Activated CD4-positive, CD25-positive, alpha-beta regulatory T cell (primary cell): ENCODE measurements at places on chromosomes 12 and 14.

DNA sequence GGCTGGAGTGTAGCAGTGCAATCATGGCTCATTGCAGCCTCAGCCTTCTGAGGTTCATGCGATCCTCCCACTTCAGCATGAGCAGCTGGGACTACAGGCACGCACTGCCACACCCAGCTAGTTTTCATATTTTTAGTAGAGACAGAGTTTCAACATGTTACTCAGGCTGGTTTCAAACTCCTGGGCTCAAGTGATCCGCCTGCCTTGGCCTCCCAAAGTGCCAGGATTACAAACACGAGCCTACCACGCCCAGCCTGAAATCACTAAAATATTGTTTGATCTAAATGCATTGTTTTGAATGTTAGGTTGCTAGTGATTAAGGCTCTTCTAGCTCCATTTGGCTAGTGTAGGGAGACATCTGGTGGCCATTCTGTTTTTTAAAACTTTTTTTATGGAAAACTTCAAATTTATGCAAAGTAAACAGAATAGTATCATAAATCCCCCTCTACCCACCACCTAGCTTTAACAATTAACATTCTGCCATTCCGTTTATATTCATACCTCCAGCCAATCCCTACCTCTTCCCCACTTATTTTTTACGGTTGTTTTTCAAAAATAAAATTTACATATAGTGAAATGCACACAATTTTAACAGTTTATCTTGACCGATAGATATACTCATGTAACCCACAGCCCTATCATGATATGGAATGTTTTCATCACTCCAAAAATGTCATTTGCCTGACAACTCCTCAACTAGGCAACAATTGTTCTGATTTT lies 37.8 kb downstream of the MYO1H start:
- no peak for DNase-seq

GRCh38 chr12:59185295-59185694 lies 265.0 kb upstream of the LRIG3 start:
- DNase-seq, result no peak

DNA sequence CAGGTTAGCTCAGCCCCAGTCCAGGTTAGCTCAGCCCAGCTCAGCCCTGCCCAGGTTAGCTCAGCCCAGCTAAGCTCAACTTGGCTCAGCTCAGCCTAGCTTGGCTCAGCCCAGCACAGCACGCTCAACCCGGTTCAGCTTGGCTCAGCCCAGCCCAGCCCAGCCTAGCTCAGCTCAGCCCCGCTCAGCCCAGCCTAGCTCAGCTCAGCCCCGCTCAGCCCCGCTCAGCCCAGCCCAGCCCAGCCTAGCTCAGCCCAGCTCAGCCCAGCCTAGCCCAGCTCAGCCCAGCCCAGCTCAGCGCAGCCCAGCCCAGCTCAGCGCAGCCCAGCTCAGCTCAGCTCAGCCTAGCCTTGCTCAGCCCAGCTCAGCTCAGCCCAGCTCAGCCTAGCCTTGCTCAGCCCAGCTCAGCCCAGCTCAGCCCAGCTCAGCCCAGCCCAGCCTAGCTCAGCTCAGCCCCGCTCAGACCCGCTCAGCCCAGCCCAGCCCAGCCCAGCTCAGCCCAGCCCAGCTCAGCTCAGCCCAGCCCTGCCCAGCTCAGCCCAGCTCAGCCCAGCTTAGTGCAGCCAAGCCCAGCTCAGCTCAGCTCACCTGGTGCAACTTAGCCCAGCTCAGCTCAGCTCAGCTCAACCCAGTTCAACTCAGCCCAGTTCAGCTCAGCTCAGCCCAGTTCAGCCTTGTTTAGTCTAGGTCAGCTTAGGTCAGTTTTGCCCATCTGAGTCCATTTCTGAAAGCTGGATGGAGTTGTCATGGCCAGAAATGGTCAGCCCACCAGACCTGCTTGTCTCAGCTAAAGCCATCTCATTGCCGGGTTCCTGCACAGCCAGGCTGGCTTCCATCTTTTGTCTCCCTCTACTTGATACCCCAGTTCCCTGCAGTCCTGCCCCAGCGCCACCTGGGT lies 333.6 kb downstream of the TMEM121 start:
- peak; percentile 39 for DNase-seq

- no peak for DNase-seq
Observed at GRCh38 chr12:49880756-49881414, 22.8 kb downstream of the FAIM2 start.

GRCh38 chr14:37711356-37711830 lies 116.0 kb downstream of the TTC6 start:
- DNase-seq, result no peak

GRCh38 chr12:30794591-30795409 lies 40.0 kb upstream of the CAPRIN2 start:
- no peak for DNase-seq

DNA sequence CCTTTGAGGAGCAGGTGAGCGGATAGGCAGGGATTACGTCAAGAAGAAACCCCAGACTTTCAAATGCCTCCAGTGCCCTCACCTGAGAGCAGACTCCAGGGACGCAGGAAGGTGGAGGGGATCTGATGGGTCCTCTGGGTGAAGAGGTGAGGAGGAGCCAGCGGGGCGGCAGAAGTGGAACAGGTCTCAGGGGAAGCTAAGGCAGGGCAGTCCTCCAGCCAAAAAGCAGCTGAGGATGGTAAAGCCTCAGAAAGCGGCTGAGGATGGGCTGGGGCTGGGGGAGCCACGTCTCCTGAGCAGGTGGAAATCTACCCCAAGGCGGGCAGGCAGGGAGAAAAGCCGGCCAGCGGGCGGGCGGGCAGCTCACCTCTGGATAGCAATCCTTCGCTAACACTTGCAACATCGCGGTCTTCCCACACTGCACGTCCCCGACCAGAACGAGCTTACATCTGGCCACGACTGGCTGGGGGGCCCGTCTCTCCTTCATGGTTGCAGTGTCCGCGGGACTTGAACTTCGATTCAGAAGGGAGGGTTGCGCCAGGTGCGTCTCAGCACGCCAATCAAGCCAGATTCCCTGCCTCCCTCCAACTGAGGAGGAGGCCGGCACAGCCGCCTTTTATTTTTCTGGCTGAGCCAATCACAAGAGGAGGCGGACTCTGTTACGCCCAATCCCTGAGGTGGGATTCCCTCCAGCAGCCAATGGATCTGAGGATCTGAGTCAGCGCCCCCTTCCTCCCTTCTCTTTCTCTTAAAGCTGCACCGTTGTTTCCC lies at the start of gene RND1:
Gene RND1, minus strand, starts transcription at position 590 of the 771 bp plus-strand sequence. Its CDS starts 103 bp downstream, at position 487.
- peak; percentile 50 for DNase-seq

GRCh38 chr12:67096533-67097318 lies 172.4 kb upstream of the CAND1 start:
- no peak for DNase-seq

DNA sequence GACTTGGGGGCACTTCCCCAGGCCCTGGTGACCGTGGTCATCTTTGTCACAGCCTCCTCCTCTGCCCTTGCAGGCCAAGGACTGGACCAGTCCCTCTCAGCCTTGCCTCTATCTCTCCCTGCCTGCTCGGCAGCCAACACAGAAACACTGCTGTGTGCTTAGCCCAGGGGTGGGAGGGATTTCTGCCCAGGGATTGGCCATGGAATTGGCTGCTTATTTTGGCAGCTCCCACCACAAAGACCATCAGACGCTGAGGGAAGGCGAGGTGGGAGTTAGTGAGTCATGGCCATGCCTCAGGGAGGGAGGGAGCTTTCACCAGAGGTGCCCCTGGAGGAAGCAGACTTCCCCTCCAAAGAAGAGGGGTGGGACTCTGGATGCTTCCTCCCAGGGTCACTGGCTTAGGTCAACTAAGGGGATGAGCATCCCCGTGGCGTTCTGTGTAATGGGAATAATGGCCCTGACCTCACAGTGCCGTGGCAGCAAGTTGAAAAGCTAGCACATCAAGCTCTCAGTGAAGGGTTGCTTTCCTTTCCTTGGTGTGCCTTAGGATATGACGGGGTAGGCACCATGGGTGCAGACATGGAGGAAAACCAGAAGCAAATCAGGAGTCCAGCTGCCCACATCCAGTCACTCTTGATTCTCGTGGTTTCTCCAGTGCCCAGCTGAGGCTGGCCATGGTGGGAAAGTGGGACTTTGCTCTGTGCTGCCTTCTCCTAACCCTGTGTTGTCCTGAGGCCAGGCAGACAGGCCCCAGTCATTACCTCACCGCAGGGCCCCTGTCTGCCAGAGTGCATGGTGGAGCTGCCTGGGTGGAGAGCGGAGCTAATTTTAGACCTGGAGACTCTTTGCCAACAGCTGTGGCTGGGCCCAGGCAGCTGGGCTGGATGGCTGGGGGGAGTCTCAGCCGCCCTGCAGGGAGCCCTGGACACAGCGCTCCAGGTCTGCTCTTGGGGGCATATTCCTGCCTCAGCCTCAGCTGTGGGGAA lies 21.4 kb downstream of the B4GALNT3 start:
- DNase-seq, result no peak

DNA sequence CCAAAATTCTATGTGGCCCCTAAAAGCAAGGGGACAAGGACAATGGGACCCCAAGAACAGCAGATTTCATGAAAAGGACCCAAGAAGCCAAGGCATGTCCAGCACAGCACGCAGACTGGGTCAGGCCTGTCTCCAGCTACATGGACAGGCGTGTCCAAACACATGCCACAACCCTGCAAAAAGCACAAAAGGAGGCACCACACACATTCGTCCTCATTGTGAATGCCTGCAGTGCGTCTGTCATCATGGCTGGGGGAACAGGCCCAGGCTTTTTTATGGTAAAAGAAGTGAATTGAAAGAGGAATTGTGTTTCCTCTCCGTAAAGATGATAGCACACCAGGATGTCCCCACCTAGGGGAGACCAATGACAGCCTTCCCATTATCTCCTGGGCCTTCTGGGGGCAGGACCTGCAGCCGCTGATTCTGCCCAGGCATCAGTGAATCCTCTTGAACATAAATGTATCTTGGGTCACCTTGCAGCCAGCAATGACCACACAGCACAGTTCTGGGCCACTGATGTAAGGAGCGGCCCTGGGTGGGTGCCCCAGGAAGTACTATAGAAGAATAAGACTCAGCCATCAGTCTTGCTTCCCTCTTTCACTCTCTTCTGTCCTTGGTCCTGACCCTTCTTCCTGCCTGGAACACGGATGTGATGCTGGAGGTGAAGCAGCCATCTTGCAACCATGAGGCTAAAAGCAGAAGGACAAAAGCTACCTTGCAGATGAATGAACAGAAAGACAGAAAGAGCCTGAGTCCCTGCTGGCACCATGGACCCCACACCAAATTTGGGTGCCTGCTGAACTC lies 29.8 kb upstream of the C14orf180 start:
- no peak for DNase-seq

DNA sequence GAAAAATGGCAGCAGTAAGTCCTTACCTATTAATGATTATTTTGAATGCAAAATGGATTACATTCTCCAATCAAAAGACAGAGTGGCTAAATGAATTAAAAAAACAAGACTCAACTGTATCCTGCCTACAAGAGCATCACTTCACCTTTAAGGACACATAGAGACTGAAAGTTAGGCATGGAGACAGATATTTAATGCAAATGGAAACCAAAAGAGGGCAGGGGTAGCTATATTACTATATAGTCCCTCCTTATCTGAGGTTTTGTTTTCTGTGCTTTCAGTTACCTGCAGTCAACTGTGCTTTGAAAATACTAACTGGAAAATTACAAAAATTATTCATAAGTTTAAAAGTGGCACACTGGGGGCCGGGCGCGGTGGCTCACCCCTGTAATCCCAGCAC lies 17.2 kb downstream of the NECAP1 start:
- no peak for DNase-seq

DNA sequence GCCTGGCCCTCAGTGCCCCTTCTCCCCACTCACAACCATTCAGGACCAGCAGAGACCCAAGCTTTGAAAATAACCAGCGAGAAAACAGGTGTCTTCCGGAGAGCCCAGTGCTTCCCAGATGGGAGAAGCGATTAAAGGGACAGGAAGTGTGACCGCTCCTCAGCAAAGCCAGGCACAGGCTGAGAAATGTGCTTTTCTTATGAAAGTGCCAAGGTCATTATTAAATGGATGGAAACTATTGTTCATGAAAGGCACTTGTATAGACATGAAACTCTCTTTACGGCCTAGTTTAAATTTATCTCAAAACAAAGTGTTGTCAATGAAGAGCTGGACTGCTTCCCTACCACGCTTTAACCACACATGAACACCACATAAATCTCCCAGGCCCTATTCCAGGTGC lies 210.4 kb downstream of the SPTSSA start:
- no peak for DNase-seq
